ENCODE measurements at places on chromosomes 16 and 17.
A peak's percentile ranks its signal among the peaks of the same experiment; 100 is the strongest.

DNA sequence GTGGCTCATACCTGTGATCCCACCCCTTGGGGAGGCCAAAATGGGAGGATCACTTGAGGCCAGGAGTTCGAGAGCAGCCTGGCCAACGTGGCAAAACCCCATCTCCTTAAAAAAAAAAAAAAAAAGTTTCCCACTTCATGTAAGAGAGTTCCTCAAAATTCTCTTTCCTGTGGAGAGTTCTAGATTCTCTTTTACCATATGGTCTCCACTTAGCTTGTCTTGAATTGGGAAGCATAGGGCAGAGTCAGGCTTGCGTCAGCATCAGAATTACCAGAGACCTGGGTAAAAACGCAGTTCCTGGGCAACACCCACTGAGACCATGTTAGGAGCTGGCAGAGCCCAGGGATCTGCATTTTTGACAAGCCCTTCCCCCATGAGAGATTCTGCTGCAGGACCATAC, 158.4 kb downstream of the CCDC182 start:
- DNase-seq, result no peak

GRCh38 chr17:38789185-38789584, 10.2 kb downstream of the PIP4K2B start:
- peak; percentile 97 for DNase-seq

DNA sequence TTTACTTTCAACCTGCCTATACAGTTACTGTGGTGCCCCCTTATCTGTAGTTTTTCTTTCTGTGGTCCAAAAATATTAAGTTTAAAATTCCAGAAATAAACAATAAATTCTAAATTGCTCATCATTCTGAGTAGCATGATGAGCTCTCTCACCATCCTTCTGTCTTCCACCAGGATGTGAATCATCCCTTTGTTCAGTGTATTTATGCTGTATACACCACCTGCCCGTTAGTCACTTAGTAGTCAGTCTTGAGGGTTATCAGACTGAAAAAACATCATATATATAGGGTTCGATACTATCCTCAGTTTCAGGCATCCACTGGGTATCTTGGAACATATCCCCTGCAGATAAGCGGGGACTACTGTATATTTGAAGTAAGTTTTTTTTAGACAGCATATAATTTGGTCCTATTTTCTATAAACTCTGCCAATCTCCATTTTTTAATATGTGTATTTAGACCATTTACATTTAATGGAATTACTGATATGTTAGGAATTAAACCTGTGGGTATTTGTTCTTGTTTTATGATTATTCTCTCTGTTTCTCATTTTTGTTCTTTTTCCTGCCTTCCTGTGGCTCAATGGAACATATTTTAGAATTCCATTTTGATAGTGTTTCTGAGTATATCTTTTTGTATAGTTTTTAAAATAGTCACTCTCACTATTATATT, 31.0 kb downstream of the TBX21 start:
- no peak for DNase-seq

GRCh38 chr17:15931394-15931793, 13.5 kb upstream of the ADORA2B start:
- no peak for DNase-seq

DNA sequence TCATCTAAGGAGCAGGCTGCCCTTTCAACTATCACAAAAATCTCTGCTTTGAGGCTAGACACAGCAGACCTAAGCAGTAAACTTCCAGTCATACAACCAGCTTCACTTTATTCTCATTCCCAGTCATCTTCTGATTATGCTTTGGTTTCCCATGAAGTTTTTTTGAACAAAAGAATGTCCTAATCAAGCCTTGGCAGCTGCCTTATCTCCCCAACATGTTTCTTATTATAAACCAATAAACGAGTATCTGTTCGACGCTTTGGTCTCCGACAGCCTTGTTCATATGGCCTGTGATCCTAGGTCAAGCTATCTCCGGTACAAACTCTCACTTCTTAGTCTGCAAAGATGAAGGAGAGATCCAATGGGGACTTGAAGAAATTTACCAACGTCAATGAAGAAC, 47.4 kb upstream of the CDYL2 start:
- no peak for DNase-seq

- DNase-seq, result no peak
These were observed 965 bp upstream of the TMC6 start for GRCh38 chr17:78129351-78130089.

DNA sequence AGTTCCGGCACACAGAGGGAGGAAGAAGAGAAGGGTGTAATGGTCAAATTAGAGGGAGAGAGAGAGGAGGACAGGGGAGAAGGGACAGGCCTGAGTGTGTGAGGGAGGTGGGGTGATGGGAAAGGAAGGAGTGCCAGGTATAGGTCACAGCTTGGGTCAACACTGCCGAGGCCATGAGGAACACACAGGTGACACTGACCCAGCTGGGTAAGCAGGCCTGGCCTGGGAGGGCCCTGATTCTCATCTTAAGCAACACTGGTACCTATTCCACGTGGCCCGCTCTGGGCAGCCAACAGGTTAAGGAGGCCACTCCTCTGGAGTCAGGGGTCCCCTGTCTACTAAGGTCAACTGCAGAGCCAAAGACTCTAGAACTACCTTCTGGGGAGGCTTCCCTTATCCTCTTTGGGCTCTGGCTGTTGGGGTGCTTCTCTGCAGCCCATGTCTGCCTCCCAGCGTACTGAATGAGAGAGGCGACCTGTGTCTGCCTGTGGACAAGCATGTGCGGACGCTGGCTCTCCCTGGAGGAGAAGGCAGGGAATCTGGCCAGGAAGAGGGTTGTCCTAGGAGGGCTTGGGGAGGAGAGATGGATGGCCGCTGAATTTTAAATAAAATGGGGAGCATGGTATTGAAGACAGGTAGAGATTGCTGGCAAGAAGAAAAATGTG, 57.6 kb downstream of the RGS9 start:
- DNase-seq, result no peak

DNA sequence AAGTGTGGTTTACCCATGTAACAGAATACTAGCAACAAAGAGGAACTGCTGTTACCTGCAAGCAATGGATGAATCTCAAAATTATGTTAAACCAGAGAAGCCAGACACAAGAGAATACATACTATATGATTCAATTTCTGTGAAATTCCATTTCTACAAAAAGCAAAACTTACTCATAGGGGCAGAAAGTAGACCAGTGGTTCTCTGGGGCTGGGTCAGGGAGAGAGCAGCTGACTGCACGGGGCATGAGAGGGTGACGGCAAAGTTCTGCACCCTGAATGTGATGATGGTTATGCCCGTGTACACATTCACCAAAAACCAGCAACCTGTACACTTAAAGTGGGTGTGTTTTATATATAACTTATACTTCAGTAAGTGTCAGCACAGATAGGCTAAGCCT, 3.1 kb downstream of the ZNF843 start:
- no peak for DNase-seq

GRCh38 chr17:20278805-20279204, 188.5 kb downstream of the LGALS9B start:
- DNase-seq, result no peak

GRCh38 chr16:87723226-87723623, 42.6 kb downstream of the KLHDC4 start:
- DNase-seq, result peak; percentile 95

- no peak for DNase-seq
These were observed 219.7 kb upstream of the CDH5 start for GRCh38 chr16:66146798-66147197.

- DNase-seq, result no peak
These were observed 20.2 kb upstream of the TEKT3 start for GRCh38 chr17:15361592-15361991.

DNA sequence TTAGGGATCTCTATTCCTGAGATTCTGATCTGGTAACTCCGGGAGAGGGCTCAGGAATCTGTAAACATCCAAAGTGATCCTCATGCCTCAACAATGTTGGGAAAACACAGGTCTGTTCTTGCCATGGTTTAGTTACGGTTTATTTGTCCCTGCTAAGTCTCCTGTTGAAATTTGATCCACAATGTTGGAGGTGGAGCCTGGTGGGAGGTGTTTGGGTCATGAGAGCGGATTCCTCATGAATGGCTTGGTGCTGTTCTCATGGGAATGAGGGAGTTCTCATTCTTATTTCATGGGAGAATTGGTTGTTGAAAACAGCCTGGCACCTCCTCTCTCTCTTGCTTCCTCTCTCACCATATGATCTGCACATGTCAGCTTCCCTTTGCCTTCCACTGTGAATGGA, 608.6 kb upstream of the GOT2 start:
- DNase-seq, result no peak

- peak; percentile 67 for DNase-seq
These were observed 88.6 kb downstream of the USP31 start for GRCh38 chr16:23060458-23061320.

GRCh38 chr16:57016301-57016700, 26.9 kb downstream of the NLRC5 start:
- DNase-seq, result no peak

DNA sequence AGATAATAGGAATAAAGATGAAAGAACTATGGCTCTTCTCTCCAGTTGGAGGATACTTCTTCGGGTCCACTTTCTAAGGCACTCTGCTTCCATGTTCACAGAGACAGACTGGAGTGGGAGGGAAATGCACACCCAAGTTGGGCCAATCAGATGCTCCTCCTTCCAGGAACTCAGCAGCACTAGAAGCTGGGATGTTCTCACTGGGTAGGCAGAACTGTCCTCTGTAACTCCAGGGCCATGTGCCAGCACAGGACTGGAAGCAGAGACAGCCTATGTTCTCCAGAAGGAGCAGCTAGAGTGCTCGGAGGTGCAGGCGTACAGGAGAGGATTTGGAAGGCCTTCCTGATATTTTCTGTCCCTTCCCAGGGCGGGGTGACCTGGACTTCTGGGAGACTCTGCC, 49.9 kb upstream of the SREBF1 start:
- no peak for DNase-seq

DNA sequence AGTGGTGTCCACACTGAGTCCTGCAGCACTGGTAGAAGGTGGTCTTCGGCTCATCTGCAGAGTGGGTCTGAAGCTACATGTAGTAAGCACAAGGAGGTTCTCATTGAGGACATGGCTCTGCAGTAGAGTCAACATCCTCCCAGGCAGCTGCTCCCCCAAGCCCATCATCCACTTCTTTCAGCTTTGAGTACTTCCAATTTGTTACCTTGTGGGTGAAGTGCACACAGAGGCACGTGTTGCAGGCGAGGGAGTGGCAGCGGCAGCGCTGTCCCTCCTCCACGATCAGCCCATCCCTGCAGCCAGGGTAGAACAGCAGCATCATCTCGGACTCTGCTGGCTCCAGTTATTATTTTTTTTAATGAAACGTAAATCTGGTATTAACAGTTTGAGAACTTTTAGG, 1.8 kb upstream of the SSTR2 start:
- no peak for DNase-seq

DNA sequence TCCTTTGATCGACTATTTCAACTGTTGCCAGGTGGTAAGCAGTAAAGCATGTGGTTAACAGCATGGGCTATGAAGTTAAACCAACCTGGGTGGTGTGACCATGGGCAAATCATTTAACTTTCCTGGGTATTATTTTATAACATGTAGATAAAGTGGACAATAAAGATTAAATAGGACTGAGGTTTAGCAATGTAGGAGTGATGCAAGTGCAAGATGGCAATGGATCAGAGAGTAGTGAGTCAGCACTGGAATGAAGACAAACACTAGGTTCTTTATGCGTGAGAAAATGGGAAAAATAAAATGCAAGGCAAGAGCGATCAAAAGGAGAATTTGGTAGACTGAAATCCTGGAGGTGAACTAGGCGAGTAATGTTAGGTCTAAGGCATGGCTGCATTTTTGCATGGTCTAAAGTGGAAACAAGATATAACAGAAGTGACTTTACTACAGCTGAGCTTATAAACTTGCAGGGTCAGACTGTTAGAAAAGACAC, 222.4 kb upstream of the AXIN2 start:
- no peak for DNase-seq

DNA sequence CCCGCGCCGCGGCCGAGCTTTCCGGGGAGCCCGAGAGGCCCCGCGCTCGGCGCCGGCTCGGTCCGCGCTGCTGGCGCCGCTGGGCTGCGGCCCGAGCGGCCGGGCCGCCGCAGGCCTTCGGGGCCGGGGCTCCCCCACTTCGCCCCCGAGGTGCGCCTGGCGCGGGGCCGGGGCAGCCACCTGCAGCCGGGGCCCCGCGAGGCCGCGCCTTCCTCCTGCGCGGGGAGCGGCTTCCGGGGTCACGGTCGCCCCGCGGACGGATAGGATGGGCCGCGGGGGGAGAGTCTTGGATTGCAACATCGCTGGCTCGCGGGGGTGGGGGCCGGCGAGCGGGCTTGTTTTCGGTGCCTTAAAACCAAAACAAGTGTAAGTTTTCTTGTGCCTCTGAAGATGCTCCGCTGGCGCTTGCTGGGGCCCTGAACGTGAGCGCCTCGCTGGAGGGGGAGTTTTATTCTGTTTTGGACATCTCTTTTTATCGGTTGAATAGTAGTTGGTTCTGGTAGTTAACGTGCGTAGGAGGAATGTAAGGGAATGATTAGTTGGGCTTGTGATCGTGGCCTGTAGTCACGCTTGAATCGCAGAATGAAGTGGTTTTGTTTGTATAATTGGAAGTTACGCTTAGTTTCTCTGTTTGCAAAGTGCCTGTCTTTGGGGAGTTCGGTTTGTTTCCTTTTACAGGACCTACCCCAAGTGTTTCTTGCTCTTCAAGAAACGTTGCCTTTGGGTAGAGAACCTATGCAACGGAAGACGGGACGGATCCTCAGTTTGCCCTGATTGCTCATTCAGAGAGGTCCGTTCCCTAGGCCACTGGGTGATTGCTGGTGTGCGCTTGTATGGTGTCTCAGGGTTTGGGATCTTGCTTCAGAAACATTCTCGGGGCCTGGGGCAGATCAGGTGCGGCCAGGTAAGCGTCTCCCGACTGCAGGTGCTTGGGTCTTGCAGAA, 724 bp downstream of the UBE2I start:
- DNase-seq, result no peak

DNA sequence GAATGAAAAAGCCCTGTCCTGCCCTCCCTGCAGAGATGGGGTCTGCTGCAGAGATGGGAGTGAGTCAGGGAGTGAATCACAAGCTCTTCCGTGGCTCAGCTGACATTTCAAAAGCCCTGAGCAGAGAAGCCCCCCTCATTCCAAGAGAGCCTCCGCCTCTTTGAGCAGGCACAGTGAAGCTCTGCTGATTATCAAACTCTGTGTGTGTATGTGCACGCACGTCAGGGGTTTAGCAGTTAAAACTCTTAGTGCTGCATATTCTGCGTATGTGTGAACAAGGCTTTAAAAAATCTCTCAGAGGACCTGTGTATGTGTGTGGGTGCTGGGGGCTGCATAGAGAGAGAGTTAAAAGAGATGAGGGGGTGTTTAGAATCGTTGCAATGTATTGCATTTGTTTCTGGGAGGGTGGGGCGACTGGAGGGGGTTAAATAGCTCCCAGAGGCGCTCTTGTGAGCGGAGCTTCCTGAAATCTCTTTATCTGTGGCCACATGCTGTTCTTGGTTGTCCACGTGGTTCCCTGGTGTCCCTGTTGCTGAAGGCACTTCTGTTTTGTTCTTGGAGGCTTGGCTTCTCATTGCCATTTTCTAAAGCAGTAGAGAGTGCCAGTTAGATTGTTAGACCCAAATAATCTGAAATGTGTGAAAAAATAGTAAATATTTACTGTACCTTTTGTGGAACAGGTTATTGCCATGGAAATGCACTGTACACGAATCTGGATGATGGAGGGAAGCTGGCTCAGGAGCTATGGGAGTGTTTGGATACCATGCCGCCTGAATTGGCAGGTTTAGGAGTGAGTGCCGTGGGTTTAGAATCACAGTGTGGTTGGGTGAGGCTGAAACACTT, 116.6 kb downstream of the PRKCB start:
- no peak for DNase-seq

- DNase-seq, result no peak
These were observed 58.9 kb upstream of the CLEC3A start for GRCh38 chr16:77963185-77964044.
